ENCODE measurements at places on chromosomes 1 and 21. TPM values are rescaled to one million over a fixed set of nuclear protein-coding genes. Genes with fewer than 3 reads are reported as not detected.

GRCh38 chr1:232590744-232591082 lies 39.2 kb downstream of the SIPA1L2 start:
- DNase-seq = no peak

DNA sequence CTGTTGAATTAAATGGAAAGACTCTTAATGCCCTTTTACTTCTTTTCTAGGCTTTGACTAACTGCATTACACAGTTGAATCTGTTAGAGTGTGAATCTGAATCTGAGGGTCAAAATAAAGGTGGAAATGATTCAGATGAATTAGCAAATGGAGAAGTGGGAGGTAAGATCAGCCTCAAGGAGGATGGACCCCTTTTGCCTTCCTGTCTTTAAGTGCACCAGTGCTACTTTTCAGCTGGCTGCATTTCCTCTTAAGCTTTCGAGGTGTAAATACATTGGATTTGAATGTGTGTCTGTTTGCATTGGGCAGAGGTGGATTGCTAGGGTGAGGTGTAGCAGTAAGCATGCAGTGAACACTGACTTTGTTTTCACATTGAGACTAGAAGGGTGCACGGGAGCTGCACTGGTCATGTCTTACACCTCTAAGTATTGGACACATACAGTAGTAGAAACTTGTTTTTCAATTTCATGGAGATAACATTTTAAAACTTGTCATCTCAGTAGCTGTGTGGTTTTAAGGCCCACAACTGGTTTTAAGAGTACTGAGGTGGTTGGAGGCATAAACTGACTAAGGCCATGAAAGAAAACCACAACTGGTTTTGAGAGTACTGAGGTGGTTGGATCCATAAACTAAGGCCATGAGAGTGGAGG lies 35.4 kb downstream of the MIA3 start:
- DNase-seq = no peak

- DNase-seq = no peak
Observed at GRCh38 chr1:95850763-95851162, 616.8 kb downstream of the RWDD3 start.

DNA sequence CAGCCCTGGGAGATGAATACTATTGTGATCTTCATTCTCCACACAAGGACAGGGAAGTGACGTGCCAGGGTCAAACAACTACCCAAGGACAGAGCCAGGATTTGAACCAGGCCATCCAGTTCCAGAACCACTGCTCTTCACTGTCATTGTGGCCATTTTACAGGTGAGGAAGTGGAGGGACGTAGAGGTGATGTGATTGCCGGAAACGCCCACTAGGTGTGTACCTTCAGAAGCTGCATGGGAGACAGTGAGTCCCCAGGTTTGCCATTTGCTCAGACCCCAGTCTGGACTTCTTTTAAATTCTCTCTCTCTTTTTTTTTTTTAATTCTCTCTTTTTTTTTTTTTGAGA lies 207.6 kb upstream of the TMEM51 start:
- no peak for DNase-seq

DNA sequence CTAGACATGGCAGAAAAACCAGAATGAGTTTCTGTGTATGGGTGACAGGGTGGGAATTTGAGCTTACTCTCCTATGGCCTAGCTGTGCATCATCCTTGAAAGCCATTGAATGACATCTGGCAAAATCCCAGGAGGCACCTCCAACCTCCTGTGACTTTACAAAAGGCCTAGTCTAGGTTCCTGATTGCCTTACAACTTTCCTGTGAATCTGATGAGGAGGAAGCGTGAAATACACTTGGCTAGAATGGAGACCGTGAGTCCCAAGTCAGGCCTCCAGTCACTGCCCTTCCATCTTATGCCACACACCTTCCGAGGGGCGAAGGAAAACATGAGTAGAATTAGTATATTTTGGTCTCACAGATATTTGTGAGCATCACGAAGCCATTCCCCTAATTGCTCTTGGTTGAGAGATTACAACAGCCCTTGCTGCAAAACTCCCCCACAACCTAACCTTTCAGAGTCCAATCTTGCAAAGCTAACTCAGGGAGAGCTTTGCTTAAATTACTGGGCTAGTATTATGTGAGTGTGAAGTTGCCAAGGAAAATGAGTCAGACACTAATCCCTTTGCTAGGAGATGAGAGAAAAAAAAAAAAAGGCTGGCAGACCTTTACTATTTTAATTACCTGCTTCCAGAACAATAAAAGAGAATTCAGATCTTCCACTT lies 36.3 kb upstream of the PAXBP1 start:
- no peak for DNase-seq

The HES5 gene
- not detected for total RNA-seq

The PLA2G4A gene
- total RNA-seq = 29.8 TPM

The FAM72D gene
- total RNA-seq = 8.2 TPM

The PRAMEF25 gene
- not detected for total RNA-seq

The DCDC2B gene
- total RNA-seq = not detected

The LEFTY2 gene
- total RNA-seq = not detected

The ADAMTSL4 gene
- 1.9 TPM for total RNA-seq

Measured in Calu3 (cell line).